ENCODE measurements at places on chromosomes 3 and 15. TPM values are rescaled to one million over a fixed set of nuclear protein-coding genes. Genes with fewer than 3 reads are reported as not detected.
A peak's percentile ranks its signal among the peaks of the same experiment; 100 is the strongest.

DNA sequence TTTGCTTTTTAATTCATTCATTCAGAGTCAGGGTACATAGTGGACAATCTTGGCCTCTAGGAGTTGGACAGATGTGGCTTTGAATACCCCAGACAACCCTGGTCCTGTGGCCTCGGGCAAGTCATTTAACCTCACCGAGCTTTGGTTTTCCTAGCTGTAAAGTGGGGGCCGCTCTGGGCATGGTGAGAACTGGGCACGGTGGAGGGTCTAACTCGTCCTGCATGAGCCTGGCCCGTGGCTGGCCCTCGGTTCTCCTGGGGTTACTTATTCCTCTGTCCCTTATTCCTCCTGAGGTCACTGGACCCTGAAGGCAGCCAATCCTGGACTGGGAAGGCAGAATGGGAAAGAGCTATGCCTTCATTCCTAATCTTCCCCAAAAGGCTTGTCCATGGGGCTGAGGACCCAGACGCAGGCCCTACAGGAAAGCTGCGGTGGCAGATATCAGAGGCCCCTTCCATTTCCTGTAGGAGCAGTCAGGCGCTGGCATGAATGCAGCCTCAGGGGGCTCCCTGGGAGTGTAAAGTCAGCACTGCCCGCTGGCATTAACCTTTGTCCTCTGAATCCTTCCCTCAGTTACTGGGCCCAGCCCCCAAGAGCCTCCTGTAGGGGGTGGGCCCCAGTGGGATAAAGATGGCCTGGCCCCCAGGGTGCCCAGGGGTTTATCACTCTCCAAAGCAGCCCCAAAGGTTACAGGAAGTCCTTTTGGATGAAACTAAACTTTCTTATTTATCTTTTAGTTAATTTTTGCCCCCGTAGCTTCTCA lies 17.9 kb upstream of the SEC13 start:
- DNase-seq = no peak

- DNase-seq = no peak
These were observed 96.1 kb downstream of the MCTP2 start for GRCh38 chr15:94327356-94327936.

DNA sequence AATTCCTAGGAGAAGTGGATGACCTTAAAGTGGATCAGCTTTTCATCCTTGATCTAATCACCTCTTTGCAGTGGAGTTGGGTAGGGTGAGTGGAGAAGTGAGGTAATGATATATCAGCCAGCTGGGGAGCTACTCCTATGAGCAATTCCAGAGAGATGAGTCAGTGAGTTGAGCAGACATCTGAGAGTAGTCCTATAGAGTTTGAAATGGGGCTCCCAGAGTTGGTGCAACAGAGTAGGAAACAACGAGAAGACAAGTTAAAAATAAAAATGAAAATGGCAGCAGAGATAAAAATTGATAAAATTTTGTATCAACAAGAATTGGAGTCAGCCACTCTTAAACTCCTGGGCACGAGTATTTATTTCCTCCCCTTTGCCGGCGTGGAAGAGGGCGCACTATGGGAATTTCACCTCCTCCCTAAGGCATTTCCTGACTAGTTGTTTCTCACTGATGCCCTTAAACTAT lies 150.8 kb upstream of the DPH6 start:
- peak; percentile 58 for DNase-seq

GRCh38 chr3:165192610-165193192 lies 3.5 kb downstream of the SLITRK3 start:
- peak; percentile 82 for DNase-seq

GRCh38 chr3:43732747-43733425 lies 42.1 kb downstream of the ABHD5 start:
- DNase-seq = no peak

GRCh38 chr15:35141743-35142471 lies 56.8 kb upstream of the NANOGP8 start:
- DNase-seq = no peak

DNA sequence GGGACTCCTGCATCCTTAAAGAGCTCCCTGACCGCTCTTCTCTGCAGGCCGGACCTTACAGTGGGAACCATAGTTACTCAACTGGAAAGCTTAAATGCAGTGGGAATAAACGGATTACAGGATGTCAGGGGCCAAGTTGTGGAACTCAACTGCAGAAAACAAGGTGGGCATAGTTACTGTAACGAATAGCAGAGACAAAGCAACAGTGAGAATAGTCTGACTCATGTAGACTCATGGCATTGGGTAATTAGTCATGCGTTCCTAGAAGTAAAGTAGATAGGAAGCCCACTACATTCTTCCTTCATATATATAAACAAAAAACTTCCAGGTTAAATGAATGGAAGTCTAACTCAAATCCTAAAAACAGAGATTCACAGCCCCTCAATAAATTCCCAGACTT lies 95.5 kb upstream of the CHRNA7 start:
- no peak for DNase-seq

DNA sequence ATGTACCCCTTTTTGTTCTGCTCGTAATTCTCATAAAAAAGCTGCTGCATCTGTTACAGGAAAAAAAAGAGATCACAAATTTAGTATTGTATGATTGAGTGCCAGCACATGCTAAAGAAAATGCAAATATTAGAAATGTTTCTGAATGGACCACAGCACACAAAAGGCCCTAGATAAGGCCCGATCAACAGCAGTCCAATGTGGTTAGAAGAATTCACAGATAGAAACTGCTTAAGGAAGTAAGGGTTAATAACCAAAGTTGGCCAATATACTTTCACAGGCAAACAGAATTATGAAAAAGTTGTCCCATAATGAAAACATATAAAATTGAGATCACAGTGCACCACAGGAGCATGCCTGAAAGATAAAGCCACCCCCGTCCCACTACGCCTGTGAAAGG lies 72.9 kb downstream of the CHSY1 start:
- DNase-seq = no peak

GRCh38 chr15:60120100-60120499 lies 116.0 kb downstream of the FOXB1 start:
- peak; percentile 90 for DNase-seq

DNA sequence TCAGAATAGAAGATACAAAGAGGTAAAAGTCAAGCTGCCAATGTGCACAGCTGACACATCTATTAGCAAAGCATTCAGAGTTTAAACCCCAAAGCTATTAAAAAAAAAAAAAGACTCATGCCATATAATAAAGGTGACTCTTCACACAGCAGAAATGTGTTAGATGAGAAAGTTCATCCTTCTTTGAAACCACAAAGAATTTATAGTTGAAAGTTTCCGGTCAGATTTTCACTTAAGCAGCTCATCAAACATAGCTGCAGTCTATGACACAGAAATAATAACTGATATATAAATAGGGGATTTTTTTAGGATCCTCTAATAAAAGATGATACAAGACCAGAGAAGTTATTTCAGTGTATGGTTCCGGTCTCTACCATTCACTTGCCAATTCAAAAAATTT lies 76.6 kb downstream of the WWTR1 start:
- no peak for DNase-seq

- DNase-seq = no peak
These were observed 966.1 kb downstream of the AGBL1 start for GRCh38 chr15:87045746-87046145.

DNA sequence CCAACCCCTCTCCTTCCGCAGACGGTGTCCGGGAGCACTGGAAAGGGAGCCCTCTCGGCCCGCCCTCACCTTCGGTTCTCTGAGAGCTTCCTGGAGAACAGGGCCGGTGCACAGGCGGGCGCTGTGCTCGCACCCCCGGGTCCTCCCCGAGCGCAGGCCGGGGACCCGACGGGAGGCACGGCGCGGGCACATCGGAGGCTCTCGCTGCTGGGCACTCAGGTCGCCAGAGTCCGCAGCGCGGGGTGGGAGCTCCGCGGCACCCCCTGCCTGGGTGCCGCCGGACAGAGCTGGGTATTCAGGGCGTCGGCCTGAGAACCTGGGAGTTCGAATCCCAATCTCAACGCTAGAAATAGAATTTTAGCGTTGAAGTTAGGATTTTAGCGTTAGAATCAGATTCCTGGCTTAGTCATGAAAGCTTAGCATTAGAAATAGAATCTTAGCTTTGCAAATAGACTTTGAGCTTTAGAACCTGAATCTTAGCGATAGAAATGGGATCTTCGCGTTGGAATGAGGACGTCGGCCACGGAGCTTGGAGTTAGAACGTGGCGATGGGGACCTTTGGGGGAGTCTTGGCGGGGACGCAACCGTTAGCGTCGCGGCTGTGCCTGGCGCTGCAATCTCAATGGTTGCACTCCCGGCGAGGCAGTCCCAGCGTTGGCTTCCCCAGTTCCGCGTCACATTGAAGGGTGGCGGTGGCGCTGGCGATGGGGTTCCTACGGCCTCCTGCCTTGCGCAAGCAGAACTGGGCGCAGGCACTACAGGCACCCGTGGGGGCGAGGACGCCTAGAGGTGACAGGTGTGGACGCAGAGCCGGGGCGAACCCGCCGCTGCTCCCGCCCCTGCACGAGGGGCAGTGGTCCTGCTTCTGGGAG lies 549 bp downstream of the TRH start:
- peak; percentile 71 for DNase-seq

DNA sequence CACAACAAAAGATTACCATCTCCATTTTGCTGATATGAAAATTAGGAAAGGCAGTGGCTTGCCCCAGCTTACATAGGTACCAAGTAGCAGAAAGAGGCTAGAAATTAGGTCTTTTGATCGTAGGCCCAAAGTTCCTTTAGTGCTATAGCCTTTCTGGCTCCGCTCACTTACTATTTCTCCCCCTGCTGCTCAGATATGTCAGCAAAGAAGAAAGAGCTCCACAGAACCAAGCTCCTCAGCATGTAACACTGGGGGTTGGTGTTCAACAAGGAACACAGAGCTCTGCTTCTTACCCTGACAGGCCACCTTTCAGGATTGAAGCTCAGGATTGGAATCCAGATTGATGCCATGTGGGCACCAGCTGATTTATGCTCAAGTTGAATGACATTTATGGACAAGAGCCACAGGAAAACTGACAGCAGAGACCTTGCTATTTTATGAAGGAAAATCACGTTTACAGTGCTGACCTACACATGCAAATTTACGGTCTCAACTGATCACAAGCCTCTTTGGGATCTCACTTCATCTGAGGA lies 6.1 kb upstream of the IL12A start:
- DNase-seq = peak; percentile 48

GRCh38 chr3:77885381-77885780 lies 845.5 kb downstream of the ROBO2 start:
- no peak for DNase-seq

DNA sequence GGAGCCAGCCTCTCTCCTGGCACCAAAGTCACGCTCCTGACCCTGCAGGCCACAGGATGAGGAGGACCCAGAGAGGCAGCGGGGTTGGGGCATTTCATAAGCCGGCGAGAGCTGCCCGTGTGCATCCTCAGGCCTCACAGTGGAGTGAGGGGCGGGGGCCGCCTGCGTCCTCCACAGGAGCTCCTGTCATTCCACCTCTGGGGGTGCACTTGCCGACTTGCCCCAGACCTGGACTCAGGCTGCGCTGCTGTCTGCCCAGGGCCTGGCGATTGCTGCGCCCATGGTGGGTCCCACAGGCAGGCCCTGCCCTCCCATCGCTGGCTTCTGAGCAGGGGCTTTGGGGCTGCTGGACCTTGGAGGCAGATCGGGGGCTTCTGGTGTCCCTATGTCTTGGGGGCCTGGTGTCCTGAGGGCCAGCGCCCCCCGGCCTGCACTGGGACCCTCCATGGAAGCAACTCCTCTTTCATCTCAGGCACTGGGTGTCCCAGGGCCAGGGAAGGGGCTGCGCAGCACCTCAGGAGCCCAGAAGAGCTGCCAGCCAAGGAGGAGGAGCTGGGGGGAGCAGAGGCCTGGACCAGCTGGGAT lies 184.0 kb downstream of the GOLGA6L6 start:
- no peak for DNase-seq

- no peak for DNase-seq
These were observed 26.8 kb downstream of the MEGF11 start for GRCh38 chr15:66226736-66227135.

DNA sequence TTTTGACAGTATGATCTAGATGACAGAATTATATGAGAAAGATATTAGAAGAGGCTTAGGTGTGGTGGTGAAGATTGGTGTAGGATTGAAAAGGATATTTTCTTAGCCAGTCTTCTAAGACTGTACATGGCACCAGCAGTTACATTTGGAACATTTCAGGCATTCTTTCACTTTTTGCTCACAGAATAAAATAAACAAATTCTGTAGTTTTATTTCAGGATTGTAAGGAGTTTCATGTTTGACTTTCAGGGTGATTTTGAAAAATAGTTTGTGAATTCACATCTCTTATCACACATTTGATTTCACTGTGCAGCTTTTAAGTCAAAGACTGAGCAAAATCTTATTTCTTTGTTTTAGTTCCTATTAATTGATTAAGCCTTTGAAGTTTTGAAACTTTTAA lies 27.1 kb downstream of the DNAJC13 start:
- no peak for DNase-seq

GRCh38 chr3:43126536-43126935 lies 20.7 kb upstream of the POMGNT2 start:
- DNase-seq = no peak

GRCh38 chr3:161602918-161603317 lies 106.3 kb downstream of the OTOL1 start:
- DNase-seq = no peak

DNA sequence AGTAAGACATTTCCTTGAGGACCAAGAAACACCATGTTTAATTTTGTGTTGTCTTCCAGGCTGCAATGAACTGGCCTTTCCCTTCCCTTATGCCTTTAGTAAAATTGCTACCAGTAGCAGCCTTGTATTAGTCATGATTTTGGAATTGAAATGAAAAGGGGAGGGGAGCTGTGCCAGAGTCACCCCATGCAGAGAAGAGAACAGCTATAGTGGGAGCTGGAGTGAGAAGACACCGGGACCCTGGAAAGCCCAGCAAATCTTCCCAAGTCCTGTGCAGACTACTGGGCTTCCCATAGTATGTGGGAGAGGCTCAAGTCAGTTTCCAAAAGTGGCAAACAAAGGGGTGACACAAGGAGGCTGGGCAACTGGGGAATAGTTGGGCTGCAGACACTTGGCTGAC lies 178.5 kb downstream of the NR1D2 start:
- DNase-seq = no peak

GRCh38 chr15:62326460-62327011 lies 161.5 kb upstream of the C2CD4B start:
- DNase-seq = no peak

GRCh38 chr3:59480486-59480995 lies 430.7 kb upstream of the CFAP20DC start:
- DNase-seq = no peak

DNA sequence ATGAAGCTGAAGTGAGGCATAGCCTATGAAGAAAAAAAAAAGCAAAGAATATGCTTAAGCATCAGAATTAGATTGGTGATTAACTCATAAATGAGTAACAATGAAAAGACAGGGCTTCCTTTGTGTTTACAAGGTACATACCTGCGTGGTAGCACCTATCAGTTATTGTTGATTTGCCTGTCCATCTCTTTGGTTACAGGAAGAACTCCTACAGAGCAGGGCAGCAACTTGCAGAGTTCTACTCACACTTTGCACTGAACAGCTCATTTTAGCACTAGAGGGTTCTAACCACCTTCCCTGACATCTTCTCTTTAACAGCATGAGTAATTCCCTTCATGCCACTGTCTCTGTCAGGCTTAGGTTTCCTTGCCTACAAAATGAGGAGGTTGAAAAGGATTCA lies 166.0 kb downstream of the DPH6 start:
- DNase-seq = peak; percentile 38

LRRIQ4 gene
- not detected for total RNA-seq

HTR3E gene
- not detected for total RNA-seq

PSTPIP1 gene
- total RNA-seq = 0.29 TPM

TNNC1 gene
- 50.9 TPM for total RNA-seq

All from endodermal cell (in vitro differentiated cells).